Camera-type eye (tissue), 1 donor: ENCODE measurements at places on chromosomes 7 and 10. TPM values are rescaled to one million over a fixed set of nuclear protein-coding genes. Genes with fewer than 3 reads are reported as not detected.

The JAZF1 gene
- 29.4 TPM for total RNA-seq

The AKR1C4 gene
- total RNA-seq, result not detected

The LBX1 gene
- total RNA-seq, result not detected

The TUBAL3 gene
- 0.49 TPM for total RNA-seq

The HGF gene
- 10.9 TPM for total RNA-seq

The EIF5AL1 gene
- 0.11 TPM for total RNA-seq

The GRID1 gene
- 10.0 TPM for total RNA-seq

The LEP gene
- not detected for total RNA-seq

The PHYH gene
- total RNA-seq, result 29.1 TPM

The ANKRD61 gene
- not detected for total RNA-seq

The ITIH5 gene
- total RNA-seq, result 49.9 TPM
